ENCODE measurements at places on chromosomes 3 and 15.

GRCh38 chr3:43583481-43583880 is 38.3 kb downstream of the ANO10 start:
- DNase-seq = no peak

GRCh38 chr15:85753791-85754452 is 40.8 kb downstream of the KLHL25 start:
- no peak for DNase-seq

GRCh38 chr15:40283615-40284300 is 894 bp upstream of the ANKRD63 start:
- DNase-seq = no peak

GRCh38 chr3:48157950-48158376 is 30.3 kb downstream of the CDC25A start:
- DNase-seq = peak; percentile 4

GRCh38 chr15:81752974-81753373 is 292.8 kb downstream of the MEX3B start:
- DNase-seq = no peak

DNA sequence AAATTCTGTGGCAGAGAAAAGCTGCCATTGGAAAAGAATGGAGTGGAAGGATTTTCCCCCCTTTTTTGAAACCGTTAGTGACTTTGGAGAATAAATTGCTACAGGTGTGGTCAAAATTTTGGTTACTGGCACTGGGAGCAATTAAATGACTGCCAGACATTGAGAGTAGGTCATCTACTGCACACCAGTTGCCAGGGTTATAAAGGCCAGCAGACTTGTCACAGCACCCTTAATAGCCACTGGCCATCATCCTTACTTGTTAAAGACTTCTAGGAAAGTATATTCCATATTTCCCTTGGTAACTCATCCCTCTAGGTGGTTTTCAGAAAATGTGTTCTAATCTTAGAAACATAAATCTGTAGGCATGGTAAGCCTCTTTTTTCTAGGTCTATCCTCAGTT is 8.0 kb downstream of the PIK3CA start:
- DNase-seq = no peak

DNA sequence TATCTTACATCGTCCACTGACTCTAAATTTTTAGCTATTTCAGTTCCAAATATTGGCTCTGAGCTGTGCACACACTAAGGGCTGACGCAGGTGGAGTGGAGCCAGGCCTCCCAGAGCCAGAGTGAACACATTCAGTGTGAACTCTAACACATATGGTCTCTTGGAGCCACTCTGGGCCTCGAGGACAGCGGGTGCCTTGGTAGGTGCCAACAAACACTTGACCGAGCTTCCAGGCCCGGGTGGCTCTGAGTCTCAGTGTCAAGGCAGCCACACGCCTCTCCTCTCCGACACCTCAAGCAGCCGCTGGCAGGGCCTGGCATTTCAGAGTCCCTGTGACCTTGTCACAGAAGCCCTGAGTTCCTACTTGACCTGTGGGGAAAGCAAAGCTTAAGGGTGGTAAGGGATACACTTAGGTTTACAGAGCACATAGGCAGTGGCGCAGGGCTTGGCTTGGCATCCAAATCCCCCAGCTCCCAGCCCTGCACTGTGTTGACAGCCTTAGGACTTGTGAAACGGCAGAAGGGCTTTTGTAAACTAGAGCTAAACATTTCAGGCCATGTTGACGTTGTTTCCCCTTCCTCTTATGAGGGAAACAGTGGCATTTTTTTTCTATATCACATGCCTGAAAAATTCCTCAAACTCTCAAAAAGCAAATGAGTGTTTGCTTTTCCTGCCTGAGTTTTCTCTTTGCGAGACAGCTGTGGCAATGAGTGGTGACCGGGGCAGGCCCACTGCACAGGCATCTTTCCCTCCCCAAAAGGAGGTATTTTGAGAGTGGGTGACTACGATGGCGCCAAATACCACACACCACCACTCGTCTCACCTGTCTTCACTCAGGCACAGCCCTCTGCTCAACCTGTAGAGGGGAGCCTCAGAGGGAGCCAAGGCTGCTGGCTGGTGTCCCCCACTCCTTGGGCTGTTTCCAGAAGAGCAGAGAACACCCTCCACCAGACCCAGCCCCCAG is 60.8 kb downstream of the DAPK2 start:
- no peak for DNase-seq

- DNase-seq = no peak
Observed at GRCh38 chr15:67193223-67193990, 61.1 kb downstream of the AAGAB start.

- no peak for DNase-seq
Observed at GRCh38 chr3:102054543-102055080, 205.3 kb downstream of the NFKBIZ start.

- DNase-seq = no peak
Observed at GRCh38 chr3:98329392-98330124, 24.1 kb upstream of the OR5K4 start.

DNA sequence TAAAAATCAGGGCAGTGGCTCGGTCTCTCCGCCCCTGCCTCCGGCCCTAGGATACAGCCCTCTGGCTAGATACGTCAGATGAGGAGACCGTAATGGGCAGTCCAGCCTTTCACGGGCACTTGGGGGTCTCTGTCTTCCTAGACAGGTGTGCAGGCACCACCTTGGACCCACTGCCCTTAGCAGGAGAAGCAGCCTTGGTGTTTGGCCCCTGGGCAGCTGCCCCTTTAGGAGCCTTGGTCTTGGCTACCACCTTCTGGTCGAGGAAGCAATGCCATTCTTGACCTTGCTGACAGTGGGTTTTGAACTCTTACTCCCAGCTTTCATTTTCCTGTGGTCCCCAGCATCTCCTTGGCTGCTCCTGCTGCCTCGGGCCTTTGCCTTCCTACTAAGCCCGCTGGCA is 149.7 kb upstream of the FRMD4B start:
- DNase-seq = no peak

GRCh38 chr3:175411946-175412345 is 552.8 kb downstream of the NAALADL2 start:
- no peak for DNase-seq

GRCh38 chr3:154132777-154133375 is 11.7 kb downstream of the ARHGEF26 start:
- no peak for DNase-seq

GRCh38 chr15:91289324-91289723 is 189.3 kb downstream of the SV2B start:
- no peak for DNase-seq

DNA sequence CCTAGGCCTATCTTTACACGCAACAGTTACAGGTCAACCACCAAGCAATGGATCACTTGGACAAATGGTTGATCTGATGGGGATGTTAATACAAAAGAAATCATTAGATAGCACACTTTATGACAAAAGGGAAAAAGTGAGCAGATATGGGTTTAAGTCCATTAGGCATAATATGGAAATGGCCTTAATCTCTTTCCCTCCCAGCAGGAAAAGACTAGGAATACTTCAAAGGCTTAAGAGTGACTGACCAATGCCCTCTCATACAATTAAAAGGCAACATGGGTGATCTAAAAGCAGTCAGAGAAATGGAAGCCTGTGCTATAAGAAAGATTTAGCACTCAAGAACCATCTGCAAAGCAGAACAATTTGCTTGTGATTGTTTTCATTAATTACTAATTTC is 3.3 kb downstream of the PRTG start:
- DNase-seq = no peak

DNA sequence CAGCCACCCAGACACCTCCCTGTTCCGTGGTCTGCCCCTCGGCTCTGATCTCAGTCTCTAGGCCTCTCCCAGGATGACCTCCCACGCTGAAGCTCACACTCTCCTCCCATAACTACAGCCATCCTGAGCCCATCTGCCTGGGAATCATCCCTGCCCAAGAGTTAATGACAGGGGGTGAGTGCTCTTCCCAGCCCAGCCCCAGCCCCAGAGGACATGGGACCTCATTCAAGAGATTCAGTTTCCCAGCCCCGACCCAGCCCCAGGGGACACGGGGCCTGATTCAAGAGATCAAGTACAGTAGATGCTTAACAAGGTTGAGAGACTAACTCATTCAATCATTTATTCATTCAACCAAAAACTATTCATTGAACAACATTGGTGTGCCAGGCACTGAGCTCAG is 272.0 kb downstream of the XXYLT1 start:
- DNase-seq = no peak

GRCh38 chr3:192850451-192850981 is 67.1 kb downstream of the MB21D2 start:
- DNase-seq = peak; percentile 18

GRCh38 chr3:171700653-171701052 is 109.6 kb downstream of the PLD1 start:
- DNase-seq = no peak

DNA sequence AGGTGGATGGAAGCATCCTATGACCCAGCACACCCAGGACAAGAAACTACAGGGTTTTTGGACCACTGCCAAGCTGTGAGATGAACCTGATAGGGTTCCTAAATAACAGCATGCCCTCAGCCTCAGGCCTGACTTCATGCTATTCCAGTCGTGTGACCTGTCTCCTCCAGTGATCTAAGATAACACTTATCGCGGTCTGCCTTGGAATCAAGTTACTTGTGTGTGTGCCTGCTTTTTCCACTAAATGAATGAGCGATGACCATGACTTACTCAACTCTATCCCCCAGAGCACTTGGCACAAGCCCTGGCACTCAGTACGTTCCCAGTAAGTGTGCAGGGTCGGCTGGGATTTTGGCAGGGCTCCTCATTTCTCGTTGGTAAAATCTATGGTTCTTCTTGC is 172.7 kb upstream of the TP63 start:
- DNase-seq = no peak

GRCh38 chr3:150055332-150055731 is 84.6 kb upstream of the PFN2 start:
- DNase-seq = no peak

DNA sequence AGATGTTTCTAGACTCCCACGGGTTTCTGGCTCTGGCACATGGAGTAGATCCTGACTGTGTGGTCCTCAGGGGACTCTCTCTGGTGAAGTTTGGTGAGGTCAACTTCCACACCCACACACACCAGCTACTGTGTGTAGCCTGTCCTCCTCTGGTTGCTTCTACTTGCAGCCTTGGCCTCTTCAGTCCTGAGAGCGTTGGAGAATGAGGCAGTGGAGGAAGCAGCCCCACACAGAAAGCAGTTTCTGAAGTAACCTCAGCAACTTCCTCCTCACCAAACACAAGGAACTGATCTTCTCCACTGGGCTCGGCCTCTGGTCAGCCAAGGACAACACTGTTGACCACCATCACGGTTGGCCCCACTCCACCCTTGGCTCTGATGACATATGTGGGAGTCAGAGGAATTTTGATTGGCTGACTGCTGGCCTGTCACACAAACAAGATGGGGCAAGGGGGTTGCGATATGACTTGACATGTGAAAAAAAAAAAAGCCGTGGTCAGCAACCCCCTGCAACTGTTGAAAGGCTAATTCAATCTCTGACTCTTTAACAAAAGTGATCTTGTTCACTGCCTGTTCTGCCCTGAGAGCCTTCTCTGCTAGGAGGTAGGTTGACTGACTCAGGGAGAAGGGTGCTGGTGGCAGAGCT is 19.6 kb downstream of the CD86 start:
- no peak for DNase-seq

DNA sequence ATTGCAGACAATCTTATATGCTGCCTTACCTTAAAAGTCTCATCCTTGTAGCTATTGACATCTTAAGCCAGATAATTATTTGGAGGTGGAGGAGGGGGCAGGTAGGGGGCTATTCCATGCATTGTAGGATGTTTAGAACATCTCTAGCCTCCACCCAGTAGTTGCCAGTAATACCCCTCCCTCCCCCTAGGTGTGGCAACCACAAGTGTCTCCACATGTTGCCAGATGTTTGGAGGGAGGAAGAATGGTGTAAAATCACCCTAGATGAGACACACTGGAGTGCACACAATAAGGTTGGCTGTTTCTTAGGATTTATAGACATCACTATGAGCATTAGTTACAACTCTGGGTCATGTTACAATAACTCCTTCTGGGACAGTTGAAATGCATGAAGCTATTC is 27.4 kb downstream of the GORASP1 start:
- no peak for DNase-seq

DNA sequence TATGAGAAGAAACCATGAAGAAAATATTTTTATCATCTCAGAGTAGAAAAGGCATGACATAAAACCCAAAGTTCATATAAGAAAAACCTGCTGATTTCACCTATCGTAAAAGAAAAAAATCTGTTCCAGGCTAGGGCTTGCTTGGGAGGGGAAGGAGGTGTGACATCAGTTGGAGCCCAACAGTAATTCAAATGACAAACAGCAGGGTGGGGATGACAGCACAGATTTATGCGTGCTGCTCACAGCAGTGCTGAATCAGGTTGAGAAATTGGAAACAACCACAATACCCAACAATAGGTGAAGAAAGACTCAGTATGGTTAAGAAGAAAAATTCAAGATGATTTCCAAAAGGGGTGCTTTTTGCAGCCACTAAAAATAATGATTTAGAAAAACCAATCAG is 172.4 kb downstream of the PDE8A start:
- DNase-seq = no peak

DNA sequence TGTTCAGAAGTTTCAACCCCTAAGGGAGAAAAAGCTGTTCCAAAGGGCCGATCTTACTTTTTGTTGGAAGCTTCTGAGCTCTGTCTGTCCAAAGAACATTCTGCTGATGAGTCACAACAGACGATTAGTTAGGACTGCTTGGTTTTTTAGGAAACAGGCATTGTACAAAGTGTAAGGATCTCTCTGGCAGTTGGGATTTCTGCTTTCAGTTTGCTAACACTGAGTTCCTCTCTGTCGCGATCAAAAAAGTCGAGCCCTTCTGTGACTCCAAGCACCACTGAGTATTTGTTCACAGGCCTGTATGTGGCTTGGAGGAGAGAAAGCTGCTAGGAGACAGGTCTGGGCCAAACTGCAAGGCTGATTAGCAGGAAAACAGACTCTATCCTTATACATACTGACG is 91.8 kb upstream of the PFN2 start:
- no peak for DNase-seq

DNA sequence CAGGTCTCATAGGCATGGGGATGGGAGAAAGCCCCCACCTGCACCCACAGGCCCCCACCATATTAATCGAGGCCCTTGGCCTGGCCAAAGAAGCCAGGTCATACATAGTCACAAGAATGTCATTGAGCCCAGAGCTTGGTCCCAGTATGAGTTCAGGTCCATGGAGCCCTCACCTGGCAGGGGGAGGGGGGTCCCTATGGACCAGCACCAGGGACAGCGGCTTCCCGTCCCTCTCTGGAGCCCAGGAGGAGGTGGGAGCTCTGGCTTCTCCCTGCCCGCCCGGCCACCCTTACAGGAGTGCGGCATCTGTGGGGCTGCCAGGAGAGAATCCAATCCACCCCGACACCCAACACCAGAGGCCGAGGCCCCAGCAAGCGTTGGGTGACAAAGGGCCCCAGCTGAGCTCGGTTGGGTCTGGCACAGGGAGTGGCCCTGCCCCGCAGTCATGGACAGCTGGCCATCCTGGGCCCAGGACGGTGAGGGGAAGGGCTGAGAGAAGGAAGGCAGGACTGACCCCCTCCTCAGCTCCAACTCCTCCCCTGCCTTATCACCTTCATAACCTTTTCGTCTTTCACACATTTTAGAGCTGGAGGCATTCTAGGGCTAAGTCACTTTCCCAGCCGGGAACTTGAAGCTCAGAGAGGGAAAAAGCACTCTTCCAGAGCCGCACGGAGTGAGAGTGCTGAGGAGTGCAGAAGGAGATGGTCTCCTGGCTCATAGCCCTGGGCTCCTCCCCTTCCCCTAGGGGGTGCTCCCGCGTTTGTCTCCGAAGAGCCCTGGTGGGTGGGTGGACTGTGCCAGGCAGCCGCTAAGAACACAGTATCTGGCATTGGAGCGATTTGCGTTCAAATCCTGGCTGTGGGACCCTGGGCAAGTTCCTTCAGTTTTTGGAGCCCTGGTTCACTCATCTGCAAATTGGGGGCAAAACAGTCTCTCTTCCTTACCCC is 54.6 kb downstream of the ATP2B2 start:
- DNase-seq = no peak

- no peak for DNase-seq
Observed at GRCh38 chr15:68651916-68652525, 73.2 kb downstream of the CORO2B start.
